Ascending aorta (tissue), 2 donors: ENCODE measurements at places on chromosomes 2 and 18. TPM values are rescaled to one million over a fixed set of nuclear protein-coding genes. Genes with fewer than 3 reads are reported as not detected.

The PDE6D gene
- 34.1 TPM for total RNA-seq

The CBLN2 gene
- 8.2 TPM for total RNA-seq

The TMEM163 gene
- total RNA-seq, result not detected

The GCG gene
- total RNA-seq, result not detected

The PLGLB2 gene
- total RNA-seq, result not detected

The WNT10A gene
- total RNA-seq, result not detected

The GAREM2 gene
- total RNA-seq, result 2.1 TPM

The FAP gene
- 16.7 TPM for total RNA-seq

The WDR75 gene
- 5.3 TPM for total RNA-seq

The GKN1 gene
- total RNA-seq, result 1.9 TPM

The IL36A gene
- total RNA-seq, result not detected

The TBR1 gene
- not detected for total RNA-seq

The ACOXL gene
- not detected for total RNA-seq

The BOK gene
- total RNA-seq, result 35.4 TPM

The IGFBP2 gene
- 1,691 TPM for total RNA-seq

The EN1 gene
- not detected for total RNA-seq

The RRM2 gene
- not detected for total RNA-seq

The RIT2 gene
- not detected for total RNA-seq

The KIAA2012 gene
- 0.11 TPM for total RNA-seq

The VAMP8 gene
- 10.0 TPM for total RNA-seq

The CNGA3 gene
- not detected for total RNA-seq

The WDR43 gene
- total RNA-seq, result 21.5 TPM

The SIX3 gene
- not detected for total RNA-seq
